Stimulated activated CD4-positive, alpha-beta T cell treated with anti-CD3 and anti-CD28 coated beads, TNF-alpha, amount 100 ng/mL, for 1 hour (primary cell): ENCODE measurements at places on chromosomes 2 and 18.

DNA sequence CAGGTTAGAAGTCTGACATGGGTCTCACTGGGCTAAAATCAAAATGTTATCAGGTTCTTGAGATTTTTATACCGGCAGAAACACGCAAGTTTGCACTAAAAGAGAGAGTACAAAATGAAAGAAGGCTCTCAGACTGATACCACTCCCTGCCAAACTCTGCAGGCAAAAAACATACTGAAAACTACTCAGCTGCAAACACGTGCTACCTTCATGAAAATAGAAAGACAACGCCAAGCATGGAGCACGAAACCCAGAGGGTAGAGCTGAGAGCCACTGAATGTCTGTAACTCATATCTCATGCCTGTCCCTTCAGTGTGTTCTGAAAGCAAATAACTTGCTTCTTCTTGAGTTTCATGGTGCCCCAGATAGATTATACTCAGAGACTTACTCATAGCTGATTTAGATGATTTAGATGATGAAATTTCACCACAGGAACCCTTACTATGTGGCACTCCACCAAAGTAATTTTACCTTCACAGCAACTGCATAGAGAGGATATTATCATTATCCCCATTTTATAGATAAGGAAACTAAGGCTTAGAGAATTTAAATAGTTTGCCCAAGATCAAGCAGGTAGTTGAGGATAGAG is 313.0 kb upstream of the SLC39A10 start:
- DNase-seq: no peak

GRCh38 chr2:18800240-18800971 is 211.0 kb upstream of the NT5C1B start:
- no peak for DNase-seq

DNA sequence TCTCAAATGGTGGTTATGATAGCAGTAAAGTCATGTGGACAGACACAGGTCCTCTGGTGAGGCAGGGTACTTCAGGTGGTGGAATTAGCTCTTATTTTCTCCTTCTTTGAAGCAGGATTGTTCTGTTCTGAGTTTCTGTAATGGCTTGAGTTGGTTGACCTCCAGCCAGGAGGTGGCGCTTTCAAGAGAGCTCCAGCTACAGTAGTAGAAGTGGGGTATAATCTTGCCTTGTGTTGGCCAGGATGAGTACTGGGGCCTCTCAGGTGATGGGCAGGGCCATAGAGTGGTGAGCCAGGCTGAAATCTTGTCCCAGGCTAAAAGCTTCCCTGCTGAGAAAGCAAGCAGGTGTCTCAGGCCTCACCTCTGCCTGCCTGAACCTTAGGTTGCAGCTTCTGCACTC is 52.5 kb upstream of the CSRNP3 start:
- no peak for DNase-seq

DNA sequence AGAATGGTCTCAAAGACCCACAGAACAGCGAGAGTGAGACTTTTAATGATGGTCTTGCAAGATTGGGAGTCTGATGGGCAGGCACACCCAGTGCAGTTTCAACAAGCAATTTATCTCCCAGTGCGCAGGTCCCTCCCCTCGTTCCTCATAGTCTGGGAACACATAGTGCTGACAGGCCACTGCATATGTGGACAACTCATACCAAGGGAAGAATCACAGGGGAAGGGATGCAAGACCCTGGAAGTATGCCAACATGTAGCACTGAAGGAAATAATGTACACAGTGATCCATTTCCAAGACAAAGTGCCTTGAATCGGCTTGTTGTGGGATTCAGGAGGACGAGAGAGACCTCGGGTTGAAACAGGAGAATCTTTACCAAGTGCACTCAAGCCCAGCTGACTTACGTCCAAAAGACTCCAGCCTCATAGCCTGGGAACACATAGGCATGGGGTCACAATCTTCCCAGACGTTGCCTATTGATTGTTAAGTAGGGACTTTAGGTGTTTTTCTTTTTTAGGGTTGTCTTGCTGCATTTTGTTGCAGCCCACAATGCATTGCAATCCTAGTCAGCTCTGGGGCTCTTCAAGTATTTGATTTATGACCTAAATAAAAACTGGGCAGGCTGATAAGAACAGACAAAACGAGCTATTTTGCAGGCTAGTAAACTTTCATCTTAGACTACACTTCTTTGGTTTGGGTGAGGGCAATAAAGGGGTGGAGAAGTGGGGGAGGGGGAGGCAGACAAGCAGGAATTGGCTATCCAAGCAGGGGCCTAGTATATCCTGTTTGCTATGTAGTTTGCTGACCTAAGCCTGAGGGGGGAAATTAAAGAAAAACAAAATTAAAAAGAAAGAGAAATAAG is 24.7 kb upstream of the SERPINB5 start:
- DNase-seq: no peak

DNA sequence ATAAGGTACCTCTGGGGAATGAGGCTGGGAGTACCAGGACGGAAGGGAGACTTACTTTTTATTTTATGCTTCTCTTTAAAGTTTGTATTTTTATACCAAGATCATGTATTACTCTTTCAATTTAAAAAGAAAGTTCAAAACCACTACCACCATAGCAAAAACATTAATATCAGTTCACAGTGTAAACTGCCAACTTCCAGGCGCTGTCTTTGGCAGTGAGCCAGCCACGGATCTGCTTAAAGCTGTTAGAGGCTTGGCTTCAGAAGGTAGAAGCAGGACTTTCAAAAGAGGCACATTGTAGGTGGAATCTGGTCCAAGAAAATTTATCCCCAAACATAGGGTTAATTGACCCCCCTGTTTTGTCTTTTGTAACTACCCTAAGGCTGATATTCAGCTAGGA is 74.8 kb downstream of the B3GNT2 start:
- no peak for DNase-seq

- DNase-seq: no peak
Measured at GRCh38 chr2:201959626-201960025, 74.0 kb upstream of the FZD7 start.

DNA sequence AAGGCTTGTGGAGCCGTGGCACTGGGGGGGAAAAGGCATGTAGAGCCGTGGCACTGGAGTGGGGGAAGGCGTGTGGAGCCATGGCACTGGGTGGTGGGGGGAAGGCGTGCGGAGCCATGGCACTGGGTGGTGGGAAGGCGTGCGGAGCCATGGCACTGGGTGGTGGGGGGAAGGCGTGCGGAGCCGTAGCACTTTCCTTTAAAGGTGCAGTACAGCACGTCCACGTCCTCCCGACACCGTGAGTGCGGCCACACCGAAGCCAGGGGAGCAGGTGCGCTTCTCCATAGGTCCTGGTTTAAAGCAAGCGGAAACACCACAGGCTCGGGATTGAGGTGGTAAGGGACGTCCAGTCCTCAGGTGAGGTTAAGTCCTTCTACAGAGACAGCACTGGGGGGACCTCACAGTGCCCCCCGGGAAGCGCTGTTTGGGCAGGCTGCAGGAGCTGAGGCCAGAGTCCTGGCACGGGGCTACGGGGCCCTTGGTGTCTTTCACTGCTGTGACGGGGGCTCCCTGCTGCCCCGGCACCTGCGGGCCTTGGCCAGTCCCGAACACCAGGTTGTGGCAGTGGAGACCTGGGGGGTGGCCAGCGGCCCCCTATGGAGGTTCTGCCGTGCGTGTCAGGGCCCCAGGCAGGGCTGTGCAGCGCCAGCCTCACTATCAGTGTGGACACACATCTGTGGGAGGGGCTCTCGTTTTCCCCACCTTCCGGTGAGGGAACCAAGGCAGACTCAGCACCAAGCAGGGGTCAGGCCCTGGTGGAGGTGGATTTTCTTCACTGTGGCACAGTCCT is 93.0 kb upstream of the CTDP1 start:
- DNase-seq: no peak

GRCh38 chr2:216503159-216503629 is 4.5 kb downstream of the RPL37A start:
- DNase-seq: no peak

- no peak for DNase-seq
Measured at GRCh38 chr2:195613922-195614321, 43.1 kb upstream of the SLC39A10 start.
